ENCODE measurements at places on chromosomes 1 and 21. TPM values are rescaled to one million over a fixed set of nuclear protein-coding genes. Genes with fewer than 3 reads are reported as not detected.

Gene TTLL7
- total RNA-seq = 6.2 TPM

- DNase-seq = no peak
- no peak overlapping the region for H3K4me3 ChIP-seq
- no peak overlapping the region for H3K27ac ChIP-seq
- no peaks in the 10 kb centered on the region for H3K4me1 ChIP-seq
- peaks cover 31% of the 10 kb centered on the region for H3K27me3 ChIP-seq
Observed at GRCh38 chr1:200298242-200298641, 111.6 kb downstream of the ZNF281 start.

DNA sequence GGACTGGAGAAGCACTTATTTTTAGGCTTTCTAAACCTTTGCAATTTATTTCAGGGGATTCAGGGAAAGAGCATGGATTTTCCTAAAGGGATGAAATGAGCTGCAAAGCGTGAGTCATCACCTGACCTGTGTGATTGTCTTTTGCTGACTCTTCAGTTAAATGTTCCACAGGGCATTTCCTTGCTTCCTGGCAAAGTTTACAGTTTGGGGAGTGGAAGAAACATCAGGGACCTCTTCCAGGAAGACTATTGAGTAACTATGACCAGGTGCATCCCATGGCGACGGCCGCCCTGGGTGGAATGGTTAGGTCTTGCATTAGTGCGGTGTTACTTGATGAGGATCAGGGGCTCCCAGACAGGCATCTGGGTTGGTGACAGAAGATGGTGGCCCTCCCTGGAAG is 79.5 kb upstream of the SIPA1L2 start:
- H3K4me3 ChIP-seq = no peak overlapping the region
- no peaks in the 10 kb centered on the region for H3K36me3 ChIP-seq
- no peak for DNase-seq
- H3K4me1 ChIP-seq = no peaks in the 10 kb centered on the region

DNA sequence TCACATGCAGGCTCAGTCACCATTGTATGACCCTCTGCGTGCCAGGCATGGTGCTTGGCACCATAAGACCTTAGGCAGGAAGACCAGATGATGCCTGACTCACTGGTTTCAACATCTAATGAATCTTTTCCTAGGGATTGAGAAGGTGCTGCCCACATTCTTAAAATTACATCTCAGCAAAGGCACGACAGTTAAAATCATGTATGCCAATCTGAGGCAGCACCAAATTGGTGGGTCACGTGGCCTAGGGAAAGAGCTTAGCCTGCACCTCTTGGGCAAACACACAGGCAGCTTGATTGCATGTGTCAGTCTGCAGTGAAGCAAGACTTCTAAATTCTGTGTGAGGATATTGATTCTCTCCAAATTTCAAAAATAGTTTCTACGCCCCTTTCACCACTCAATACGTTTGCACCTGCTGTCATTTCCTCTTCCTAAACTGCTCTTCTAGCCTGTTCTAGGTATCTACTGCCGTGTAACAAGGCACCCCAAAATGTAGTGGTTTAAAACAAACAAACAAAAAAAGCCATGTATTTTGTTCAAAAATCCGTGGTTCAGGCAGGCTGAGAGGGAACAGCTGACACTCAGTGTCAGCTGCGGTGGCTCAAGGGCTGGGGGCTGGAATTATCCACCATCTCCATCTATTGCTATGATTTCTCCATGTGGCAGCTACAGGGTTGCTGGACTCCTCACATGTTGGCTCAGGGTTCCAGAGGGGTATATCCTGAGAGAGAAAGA is 160.2 kb upstream of the FGGY start:
- H3K4me3 ChIP-seq = no peak overlapping the region
- no peaks in the 10 kb centered on the region for H3K36me3 ChIP-seq
- no peak for DNase-seq
- no peaks in the 10 kb centered on the region for H3K4me1 ChIP-seq

DNA sequence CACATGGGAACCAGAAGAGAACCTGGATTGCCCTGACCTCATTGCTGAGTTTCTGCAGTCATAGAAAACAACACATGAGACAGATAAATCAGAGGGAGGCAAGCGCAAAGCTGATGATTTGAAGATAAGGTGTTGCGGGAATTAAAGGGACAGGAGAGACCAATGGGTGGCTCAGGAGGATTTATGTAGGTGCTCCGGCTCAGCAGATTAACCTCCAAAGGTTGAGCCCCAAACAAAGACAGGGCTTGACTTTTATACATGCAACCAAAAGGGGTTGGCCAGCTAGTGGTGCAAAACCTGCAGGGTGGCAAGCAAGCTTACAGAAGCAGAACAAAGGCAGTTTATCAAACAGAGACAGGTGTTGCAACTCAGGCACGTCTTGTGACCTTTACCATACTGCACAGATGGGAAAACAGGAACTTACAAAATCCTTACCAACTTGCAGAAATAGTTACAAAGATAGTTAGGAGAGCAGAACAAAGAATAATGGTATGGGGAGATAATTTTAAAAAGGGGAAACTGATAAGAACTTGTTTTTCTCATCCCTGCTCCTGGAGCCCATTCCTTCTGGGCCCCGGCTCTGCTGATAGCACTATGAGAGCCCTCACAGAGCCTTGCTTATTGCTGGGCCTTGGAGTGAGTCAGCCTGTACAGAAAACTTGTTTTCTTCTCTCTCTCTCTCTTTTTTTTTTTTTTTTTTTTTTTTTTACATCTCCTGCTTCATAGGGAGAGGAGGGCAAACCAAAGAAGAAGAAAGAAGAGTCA is 93.6 kb downstream of the SNRPE start:
- H3K36me3 ChIP-seq = no peaks in the 10 kb centered on the region
- no peak overlapping the region for H3K27ac ChIP-seq
- DNase-seq = no peak
- no peaks in the 10 kb centered on the region for H3K4me1 ChIP-seq
- no peaks in the 10 kb centered on the region for H3K27me3 ChIP-seq
